ENCODE measurements at places on chromosomes 7 and 10. TPM values are rescaled to one million over a fixed set of nuclear protein-coding genes. Genes with fewer than 3 reads are reported as not detected.

Gene LIPM
- 0.18 TPM for total RNA-seq

Gene MBLAC1
- total RNA-seq: 2.7 TPM

Gene CHST15
- total RNA-seq: 17.8 TPM

Gene COL13A1
- total RNA-seq: 6.7 TPM

Gene PNLIPRP3
- not detected for total RNA-seq

Gene MAT1A
- 0.10 TPM for total RNA-seq

Gene MRPS33
- 91.3 TPM for total RNA-seq

Gene A1CF
- total RNA-seq: not detected

Gene WEE2
- not detected for total RNA-seq

DNA sequence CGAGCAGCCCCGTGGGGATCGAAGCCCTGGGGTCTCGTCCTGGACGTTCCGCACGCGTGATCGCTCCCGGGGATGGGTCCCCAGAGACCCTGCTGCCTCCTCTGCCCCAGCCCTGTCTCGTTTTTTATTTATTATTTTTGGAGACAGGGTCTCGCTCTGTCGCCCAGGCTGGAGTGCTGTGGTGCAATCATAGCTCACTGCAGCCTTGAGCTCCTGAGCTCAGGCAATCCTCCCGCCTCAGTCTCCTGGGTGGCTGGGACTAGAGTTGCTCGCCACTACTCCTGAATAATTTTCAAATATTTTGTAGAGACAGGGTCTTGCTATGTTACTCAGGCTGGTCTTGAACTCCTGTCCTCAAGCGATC lies 319 bp upstream of the STX1A start:
- DNase-seq: no peak

- no peak for DNase-seq
Observed at GRCh38 chr7:133961724-133962123, 165.4 kb upstream of the LRGUK start.

DNA sequence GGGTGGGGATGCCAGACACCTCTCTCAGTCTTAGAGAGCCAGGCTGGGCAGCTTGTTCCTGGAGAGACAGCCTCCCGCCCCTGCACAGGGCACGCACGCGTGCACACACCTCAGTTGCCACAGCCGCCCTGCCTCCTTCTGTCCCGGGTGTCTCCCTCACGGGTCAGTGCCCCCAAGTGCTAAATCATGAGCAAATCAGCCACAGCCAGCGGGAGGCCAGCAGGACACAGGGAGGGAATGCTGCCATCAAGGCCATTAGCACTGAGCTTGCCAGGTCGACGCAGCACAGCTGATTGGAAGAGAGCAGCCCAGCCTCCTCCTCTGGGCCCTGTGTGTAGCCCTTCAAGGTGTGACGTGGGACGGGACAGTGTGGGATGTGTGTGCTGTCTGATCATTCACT lies 130.4 kb downstream of the CDH23 start:
- no peak for DNase-seq

DNA sequence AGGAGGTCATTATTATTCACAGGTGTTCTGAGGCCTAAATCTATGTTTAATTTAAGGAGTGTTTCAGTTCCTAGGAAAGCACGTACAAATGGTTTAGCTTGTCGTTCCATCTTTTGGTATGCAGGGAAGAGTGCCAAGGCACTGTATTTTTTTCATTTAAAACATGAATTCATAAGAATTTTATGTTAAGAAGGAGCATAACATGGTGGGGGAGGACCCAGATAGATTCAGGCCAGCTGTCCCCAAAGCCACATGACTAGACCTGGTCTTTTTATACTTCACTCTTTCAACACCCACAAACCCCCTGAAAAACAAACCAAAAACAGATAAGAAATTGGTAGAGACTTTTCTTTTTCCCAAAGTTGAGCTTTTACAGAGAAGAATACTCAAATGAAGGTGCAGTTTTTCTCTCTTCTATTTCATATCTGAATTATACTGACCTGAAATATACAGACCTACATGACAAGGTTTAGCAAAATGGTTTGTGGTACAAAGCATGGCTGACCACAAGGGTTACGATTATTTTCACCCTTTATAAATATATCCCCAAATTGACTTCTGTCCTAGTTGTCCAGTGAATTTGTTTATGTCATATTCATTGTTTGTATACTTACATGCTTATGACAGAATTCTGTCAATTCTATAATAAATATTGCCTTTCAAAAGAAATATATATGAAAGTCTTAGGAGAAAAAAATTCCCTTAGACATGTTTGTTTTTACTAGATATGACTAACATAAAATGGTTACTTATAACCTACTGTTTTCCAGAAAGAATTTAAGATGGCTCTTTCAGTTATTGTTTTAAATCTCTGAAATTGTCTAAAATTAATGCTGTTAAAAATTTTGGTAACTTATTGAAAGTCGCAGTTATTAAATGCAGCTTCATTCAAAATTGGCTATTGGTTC lies 71.3 kb downstream of the AP3M1 start:
- no peak for DNase-seq

GRCh38 chr10:88659725-88660597 lies 4.3 kb upstream of the LIPF start:
- no peak for DNase-seq

DNA sequence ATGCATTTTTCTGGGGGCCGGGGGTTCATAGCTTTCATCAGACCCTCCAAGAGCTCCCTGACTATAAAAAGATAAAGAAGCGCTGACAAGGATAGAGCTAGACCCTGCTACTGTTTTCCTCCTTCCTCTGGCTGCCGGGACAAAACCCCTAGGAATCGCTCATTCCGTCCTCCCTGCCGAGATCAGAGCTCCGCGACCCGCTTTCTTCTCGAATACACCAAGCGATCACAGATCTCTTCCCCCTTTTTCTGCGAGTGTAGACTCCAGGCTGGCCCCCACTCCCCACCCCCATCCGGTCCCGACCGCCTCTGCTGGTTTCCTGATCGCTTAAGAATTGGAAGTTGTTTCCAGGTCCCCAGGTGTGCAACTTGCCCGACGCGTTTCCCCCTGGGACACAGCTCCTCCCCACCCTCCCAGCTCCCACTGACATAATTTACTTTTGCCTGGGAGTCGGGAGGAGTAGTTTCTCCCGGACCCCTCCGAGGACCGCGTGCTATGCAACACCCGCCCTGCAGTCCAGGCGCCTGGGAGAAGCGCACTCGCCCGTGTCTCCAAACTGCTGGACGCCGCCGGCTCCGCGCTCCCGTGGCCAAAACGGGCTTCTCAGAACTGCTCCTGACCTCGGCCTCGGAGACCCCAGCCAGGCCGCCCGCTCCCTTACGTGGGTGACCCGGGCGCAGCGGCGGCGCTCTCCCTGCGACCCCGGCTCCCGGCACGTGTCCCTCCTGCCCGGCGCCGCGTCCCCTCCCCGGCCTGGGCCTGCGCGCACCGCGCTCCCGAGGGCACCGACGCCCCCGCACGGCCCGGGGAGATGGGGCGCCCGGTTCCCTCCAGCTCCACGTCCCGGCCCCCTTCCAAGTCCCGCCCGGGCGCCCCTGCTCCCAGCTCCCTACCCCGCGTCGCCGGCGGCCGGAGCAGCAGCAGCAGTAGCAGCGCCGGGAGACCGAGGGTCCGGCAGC lies 552 bp downstream of the IL15RA start:
- peak; percentile 66 for DNase-seq

DNA sequence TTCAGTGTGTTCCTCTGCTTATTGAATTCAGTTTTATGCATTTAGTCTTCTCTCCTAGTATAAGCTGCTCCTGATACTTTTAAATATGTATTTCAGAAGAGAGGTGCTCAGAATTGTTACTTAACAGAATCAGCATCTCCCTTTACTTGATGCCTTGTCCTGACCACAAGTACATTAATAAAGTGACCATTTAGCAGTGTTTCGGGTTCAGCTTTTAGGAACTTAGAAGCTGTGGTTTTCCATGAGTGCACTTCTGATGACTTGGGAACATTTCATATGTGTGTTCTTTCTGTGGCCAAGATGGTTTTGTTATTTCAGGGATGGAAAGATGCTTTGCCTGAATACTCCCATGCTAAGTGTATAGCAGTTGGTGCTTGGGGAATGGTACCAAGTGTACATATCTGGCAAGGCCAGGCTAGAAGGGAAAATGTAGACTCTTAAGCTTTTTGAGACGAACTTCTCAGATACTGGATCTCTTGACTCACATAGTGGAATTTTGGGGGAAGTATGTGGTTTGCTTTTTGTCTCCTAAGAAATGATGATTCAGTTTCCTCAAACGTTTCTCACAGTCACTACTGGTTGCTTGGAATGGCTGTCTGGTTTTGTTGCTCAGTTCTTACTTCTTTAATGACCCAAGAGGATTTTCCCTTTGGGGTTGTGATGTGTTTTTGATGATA lies 17.2 kb downstream of the SGPL1 start:
- no peak for DNase-seq

GRCh38 chr7:124489082-124489819 lies 276.3 kb downstream of the GPR37 start:
- no peak for DNase-seq

DNA sequence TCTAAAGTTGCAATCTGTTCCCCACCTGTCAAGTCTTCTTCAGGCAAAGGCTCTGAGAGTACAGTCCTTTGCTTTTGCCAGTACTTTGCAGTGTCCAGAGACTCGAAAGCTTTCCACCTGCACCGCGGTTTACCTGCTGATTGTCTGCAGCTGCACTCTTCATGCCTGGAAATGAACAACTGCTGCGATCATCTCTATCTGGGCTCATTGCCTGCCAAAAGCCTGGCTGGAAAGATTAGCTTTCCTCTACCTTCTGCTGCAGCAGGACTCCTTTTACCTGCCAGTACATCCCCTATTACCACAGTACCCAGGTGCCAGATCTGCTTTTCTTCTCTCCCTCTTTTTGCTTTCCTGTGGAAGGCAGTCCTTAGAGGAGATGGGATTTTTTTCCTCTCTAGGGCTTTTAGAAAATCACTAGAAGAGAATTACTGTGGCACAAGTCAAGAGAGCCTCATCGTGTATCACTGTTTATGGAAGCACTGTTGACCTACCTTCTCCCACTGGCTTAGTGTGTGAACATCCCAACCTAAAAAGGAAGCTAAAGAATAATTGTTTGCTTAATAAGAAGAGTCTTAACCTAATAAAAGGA lies 2.2 kb downstream of the STRIP2 start:
- DNase-seq: no peak

GRCh38 chr7:41107938-41108448 lies 594.9 kb downstream of the INHBA start:
- no peak for DNase-seq

DNA sequence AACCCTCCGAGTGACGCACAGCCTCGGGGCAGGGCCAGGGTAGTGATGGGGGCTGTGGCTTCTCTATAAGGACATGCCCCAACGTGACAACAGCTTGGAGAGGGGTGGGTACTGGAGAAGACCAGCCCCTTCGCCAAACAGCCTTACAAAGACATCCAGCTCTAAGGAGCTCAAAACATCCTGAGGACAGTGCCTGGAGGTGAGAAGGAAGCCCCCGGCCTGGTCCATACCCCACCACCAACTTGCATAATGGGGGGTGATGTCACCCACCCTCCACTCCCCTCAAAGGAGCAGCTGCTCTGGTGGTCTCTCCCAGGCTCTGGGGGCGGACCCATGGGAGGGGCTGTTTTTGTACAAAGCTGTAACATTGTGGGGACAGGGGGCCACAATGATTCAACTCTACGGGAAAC lies 15.1 kb downstream of the PRSS2 start:
- DNase-seq: no peak

- no peak for DNase-seq
Observed at GRCh38 chr10:108789919-108790318, 1133.4 kb downstream of the XPNPEP1 start.

GRCh38 chr10:7529638-7530037 lies 118.8 kb upstream of the SFMBT2 start:
- DNase-seq: no peak

- no peak for DNase-seq
Observed at GRCh38 chr7:49513911-49514310, 259.5 kb upstream of the VWC2 start.

- no peak for DNase-seq
Observed at GRCh38 chr10:63429281-63429680, 36.5 kb downstream of the JMJD1C start.

- DNase-seq: peak; percentile 60
Observed at GRCh38 chr10:132306864-132307751, 642 bp downstream of the STK32C start.

DNA sequence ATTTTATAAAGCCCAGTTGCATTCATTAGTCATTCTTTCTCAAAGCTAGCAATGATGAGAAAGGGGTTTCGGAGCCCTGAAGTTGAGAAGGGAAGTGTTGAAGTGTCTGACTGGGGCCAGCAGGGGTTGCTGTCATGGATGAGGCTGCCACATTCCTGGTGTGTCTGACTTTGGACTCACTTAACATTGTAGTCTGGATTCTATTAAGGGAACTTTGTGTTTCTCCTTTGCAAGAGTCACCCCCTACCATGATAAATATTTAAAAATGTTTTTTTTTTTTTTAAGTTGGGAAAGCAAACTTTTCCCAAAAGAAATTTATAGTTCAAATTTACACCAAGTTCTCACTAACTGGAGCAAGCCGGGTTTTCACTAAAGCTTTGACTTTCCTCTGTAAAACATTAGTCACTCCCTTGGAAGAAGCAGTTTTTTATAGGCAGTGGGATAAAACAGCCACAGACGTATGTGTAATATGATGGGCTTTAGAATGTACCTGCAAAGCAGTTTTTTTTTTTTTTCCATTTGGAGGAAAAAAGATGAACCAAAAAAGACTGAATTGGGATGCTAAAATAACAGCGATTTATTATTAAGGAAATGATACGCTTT lies 243.6 kb downstream of the TWIST1 start:
- DNase-seq: no peak

DNA sequence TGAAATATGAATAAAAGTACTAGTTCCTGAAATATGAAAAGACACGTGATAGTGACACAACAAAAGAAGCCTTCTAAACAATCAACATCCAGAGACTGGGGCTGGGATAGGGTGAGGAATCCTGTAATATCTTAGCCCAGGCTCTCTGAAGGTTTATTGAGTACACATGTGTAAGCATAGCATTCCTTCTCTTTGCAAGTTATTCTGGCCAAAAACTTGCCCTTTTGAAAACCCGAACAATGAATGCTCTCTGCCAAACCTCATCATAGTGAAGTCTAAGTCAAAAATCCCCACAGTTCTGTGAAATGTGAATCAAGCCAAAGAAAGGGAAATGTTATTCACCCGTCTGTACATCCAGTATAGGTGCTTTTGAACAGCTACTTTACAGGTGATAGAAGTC lies 11.6 kb downstream of the SEMA3D start:
- no peak for DNase-seq

DNA sequence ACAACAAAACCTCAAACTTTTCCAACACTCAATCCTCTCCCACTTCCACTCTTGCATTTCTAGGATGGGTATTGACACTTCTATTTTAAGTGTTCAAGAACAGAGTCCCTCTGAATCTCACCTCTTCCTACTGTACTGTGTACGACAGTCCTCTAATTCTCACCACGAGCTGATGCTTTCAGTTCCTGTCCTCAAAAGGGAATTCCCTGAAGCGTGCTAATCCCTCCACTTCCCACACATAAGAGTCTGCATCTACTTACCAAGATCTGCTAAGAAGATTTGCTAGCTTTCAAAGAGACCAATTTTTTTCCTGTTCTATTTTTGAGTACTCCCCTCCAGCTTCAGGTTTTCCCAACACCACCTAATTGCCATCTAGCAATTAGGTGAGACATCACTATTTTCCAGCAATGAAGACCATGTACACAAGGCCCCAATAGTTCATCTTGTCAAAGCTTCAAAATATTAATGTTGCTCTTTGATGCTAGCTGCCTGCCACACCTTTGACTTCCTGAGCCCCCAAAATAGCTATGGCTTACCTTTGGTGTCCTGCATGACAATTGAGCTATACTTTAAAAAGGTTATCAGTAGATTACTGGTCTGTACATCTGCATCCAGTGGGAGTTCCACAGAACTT lies 54.4 kb downstream of the ARMH3 start:
- no peak for DNase-seq

Data from left cardiac atrium (tissue), 4 donors.